ENCODE measurements at places on chromosomes 7 and 10.

DNA sequence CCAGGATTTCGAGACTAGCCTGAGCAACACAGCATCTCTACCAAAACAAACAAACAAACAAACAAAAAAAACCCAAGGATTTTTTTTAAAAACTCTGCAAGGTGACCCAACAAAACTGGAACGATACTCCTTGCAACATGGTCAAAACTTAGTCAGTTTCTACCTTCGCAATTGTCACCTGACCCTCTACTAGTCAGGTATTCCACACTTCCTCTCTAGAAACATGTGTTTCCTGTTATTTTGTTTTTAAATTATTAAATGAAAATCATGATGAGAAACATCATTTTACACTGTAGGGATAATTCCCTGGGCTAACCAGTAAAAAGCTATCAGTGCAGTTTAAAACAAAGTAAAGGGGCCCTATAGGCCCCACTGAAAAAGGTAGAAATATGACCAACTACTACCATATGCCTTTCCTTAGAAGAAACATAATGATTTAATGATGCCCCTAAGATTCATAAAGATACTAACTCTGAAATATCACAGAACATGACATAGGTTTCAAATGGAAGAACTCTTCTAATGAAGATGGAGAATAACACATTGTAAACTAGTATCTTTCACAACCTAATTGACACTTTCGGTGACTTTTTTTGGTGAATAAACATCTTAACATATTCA, 8.7 kb downstream of the BRAF start:
- DNase-seq = no peak

GRCh38 chr7:119748251-119748860, 524.6 kb upstream of the KCND2 start:
- DNase-seq = no peak

DNA sequence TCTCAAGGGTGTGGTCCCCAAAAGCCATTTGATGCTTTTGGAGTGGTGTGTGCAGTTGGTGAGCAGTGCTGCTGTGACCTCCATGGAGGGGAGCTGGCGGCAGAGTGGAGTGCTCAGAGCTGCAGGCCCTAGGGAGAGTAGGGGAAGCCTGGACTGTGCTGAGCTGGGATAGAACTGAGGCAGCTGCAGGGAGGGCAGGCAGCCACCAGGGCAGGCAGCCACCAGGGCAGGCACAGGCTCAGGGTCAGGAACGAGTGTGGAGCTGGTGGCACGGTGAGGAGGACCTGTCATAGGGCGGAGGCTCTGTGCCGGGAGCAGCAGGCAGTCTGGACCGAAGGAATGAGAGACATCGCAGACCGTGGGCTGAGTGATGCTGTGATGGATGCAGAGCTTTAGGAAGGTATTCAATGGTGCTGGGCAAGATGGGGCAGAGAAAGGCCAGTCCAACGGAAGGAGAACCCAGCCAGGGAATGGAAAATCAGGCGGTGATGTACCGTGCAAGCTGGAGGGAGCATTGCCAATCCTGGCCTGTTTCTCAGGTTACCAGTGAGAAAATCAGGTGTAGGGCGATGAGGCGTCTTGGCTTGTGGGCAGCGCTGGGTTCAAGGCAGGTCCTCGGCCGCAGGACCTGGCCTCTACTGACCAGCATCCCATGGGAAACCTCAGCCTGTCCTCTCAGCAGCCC, 152.6 kb downstream of the CAMK1D start:
- no peak for DNase-seq

- no peak for DNase-seq
These were observed 16.2 kb downstream of the BEND7 start for GRCh38 chr10:13512564-13512963.

- no peak for DNase-seq
These were observed 25.0 kb upstream of the FZD1 start for GRCh38 chr7:91239171-91239604.

GRCh38 chr7:26550492-26550891, 258.8 kb downstream of the SNX10 start:
- DNase-seq = no peak

DNA sequence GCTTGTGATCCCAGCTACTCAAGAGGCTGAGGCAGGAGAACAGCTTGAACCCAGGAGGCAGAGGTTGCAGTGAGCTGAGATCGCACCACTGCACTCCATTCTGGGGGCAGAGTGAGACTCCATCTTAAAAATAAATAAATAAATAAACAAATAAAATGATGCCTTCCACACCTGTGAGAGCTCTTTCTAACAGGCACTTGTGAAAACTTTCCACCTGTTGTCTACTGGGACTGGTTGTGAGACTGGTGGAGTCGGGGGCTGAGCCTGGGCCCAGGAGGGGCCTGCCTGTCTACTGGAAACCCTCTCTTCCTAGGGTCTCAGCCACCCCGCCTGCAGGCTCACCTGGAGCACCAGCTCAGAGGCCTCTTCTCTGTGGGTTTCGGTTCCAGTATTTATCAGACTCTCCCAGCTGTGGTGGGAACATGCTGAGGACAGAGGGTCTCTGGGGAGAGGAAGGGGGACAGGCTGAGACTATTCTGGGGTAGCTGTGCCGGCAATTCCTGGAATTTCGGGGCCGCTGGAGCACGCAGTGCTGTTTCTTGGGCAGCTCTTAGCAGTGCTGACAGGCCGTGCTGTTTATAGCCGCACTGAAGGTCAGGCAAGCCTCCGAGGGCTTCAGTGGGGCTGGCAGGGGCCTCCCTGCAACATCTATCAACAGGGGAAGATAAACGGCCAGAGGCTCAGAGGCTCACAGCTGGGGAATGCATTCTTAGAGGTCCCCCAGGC, 3.8 kb downstream of the LDB3 start:
- no peak for DNase-seq

DNA sequence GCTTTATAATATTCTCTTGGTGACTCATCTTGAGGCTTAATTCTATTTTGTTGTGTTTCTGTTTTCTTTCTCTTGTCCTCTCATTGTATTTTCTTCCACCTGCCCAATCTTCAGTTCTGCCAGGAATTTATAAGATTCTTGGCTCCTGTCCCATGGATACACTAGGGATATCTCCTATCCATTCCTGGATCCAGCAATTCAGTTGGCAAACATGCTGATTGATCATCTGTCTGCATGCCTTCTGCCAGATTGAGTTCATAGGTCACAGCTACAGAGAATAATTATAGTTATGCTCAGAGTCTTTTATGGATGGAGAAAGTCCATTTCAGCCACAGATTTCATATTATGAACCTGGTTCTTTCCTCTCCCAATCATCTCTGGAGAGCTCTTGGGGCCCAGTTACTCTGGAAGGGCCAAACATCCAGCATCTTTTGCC, 140.4 kb upstream of the MAGI2 start:
- no peak for DNase-seq
